ENCODE measurements at places on chromosomes 5 and 9.

DNA sequence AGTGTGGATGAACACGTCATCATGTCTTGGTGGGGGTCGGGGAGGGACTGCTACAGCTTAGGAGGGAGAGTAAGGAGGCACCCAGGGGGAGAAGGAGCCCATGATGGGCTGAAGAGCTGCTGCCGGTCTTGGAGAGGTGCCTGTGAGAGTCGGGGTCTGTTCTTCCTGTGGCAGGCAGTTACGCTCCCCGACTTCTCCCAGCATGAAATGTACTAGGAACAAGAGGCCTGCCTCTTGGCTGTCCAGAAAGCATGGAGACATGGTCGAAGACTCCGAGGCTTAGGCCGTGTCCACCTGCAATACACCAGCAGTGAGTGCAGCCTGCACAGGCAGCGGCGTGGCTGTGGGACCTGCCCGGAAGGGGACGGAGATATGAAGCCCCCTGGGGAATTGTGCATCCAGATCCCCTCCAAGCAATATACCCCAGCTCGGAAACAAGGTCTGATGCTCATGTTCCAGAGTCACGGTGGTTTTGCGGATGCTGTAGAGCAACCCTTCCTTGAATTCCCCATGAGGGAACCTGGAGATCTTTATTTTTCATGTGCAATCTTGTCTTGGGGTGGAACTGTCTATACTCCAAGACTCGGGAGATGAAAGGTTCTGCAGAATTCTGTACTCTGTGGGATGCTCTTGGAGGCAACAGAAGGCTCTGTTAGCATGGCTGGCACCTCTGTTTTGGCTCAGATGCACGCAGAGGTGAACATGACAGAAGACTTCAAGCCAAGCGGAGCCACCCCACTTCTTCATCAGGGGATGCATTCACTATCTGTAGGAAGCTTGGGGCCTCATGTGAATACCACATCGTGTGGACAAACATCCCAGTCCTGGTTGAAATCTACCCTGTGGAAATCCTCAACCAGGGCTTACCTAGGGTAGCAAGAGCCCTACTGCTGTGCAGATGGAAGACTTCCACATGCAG is 374.9 kb upstream of the IRX4 start:
- DNase-seq = no peak

DNA sequence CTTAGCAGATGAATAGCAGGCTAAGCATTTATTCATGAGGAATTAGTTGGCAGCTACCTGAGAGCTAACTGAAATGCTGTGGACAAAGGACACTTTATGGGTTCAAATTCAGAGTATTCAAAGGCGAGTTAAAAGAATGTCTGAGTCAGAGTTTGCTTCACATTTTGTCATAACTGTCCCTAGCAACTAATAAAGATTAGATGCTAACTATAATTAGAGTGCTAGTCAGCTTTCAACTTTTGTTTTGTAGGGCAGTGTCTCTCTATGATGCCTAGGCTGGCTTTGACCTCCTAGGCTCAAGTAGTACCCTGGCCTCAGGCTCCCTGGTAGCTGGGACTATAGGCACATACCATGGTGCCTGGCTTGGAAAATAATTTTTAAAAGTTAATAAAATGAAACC is 4.6 kb downstream of the SMC5 start:
- peak; percentile 44 for DNase-seq

DNA sequence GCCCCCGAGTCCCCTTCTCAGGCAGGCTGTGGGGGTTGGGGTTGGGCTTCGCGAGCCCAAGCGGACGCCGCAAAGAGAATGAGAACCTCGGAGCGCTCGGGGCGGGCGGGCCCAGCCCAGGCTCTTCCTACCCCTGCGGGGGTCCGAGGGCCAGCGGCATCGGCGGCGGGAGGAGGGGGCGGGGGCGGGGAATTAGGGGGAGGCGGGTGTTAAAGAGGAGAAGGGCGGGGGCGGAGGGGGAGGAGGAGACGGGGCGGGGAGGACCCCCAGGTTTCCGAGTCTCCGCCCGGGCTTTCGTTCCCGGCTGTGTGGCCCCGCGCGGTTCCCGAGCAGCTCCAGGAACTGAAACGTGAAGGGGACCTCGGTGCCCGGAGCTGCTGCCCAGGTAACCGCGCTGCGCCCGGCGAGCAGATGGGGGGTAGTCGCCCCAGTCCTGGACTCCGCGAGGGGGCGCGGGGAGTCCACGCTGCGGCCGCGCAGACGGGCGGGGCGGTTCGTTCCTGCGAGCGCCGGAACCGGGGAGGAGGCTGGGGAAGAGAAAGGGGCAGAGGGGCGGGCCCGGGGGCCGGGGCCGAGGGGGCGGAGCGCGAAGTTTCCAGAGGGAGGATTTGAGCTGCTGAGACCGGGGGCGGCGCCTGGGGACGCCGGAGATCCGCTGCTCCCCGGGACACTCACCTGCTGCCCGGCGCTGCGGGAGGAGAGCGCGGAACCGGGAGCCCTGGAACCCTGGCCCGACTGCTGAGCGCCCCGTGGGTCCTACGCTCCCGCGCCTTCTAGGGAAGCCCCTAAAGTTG is 38.4 kb upstream of the PLEKHG4B start:
- DNase-seq = no peak

- no peak for DNase-seq
Observed at GRCh38 chr5:160266044-160266443, 36.7 kb downstream of the FABP6 start.

GRCh38 chr5:91266184-91266705 is 116.9 kb downstream of the ARRDC3 start:
- peak; percentile 71 for DNase-seq

- no peak for DNase-seq
Observed at GRCh38 chr5:135472141-135472540, 20.0 kb upstream of the TIFAB start.

DNA sequence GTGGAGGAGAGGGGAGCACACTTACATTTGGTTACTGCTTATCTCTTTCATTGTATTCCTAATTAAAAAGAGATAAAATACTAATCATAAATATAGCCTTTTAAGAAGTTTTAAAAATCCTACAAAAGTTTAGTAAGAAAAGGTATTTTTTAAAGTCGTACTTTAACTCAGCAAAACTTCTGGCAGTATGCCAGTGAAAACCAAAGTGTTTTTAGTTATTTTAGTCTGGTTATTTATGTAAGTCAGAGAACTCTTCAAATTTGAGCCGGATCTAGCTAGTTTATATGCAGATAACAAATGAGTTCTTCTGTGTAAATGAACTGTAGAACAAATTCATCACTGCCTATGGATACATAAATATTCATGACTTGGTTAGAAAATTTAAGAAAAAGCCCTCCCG is 36.5 kb upstream of the ANKDD1B start:
- DNase-seq = no peak

DNA sequence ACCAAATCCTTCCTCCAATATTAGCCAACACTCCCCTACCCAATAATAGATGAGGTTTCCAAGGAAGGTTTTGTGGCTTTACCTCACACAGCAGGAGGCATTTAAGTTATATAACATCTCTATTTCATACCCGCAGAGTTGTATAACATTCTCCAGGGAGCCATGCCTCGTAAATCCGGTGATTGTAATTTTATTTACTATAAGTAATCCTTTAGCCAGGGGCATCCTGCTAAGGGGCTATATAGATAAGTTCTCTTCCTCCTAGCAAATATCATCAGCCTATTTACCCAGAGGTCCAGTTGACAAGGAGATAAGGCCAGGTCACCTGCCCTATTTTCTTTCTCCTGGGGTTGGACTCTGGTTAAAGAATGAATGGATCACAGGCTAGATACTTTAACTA is 2051.0 kb downstream of the EFNA5 start:
- DNase-seq = no peak

DNA sequence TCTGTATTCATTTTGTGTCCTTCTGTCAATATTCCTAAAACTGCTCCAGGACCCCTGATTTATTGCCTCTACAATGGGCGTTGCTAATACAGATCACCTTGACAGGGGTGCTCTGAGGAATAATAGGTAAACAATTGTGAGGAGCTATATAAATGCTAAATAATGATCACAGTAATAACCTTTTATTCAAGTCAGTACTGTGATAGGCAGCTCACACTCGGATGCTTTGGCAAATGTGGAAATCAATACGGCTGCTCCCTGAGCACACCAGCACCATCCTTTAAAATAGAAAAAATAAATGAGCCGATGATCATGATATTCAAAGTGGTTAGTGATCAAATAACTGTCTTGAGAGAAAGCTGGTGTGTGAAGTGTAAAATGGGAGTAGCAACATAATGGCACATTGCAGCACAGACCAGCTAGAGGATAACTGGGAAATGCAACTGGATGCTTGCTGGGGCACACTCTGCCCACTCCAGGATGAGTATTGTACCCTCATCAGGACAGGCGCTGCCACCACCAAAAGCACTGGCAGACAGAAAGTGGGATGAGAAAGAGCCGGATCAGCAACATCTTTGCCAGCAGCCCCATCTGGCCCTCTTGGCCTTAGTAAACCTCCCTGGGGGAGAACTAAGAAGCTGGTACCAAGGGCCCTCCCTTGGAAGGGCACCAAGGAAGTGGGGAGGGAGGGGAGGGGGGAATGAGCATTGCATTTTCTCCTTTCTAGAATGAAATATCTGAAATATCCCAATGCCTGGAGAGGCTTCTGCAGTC is 69.4 kb upstream of the SPATA31D4 start:
- DNase-seq = no peak

- DNase-seq = peak; percentile 39
Observed at GRCh38 chr5:173474881-173475287, 141.6 kb downstream of the BOD1 start.

- no peak for DNase-seq
Observed at GRCh38 chr5:128091579-128091978, 8.0 kb downstream of the SLC12A2 start.

GRCh38 chr5:10662661-10663488 is 98.2 kb downstream of the DAP start:
- no peak for DNase-seq

DNA sequence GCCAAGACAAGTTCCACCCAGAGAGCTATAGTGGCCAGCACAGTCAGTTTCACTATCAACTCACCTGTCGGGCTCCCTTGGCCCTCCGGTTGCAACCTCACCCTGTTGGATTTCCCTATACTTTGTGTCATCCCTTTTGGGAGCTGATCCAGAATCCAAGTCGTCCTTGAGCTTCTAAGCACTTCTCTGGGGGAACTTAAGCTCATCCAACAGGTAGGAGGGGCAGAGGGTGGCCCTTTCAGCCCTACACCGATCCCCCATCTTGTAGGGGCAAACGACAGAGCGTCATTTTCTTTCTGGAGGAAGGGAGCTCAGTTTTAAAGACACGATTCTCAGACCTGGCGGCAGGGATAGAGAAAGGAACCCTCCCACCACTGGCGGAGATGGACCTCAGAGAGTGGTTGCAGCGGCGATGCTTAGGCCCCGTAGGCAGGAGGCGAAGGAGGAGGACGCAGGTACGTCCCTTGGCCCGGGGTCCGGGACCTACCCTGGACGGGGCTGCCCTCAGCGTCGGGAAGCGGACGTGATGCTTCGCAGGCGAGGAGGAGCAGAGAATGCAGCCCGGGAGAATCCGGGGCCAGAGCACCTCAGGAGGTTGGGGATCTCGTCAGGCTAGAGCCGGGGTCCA is 519 bp downstream of the ZER1 start:
- DNase-seq = no peak

- DNase-seq = no peak
Observed at GRCh38 chr5:121164632-121165031, 687.0 kb upstream of the FTMT start.

DNA sequence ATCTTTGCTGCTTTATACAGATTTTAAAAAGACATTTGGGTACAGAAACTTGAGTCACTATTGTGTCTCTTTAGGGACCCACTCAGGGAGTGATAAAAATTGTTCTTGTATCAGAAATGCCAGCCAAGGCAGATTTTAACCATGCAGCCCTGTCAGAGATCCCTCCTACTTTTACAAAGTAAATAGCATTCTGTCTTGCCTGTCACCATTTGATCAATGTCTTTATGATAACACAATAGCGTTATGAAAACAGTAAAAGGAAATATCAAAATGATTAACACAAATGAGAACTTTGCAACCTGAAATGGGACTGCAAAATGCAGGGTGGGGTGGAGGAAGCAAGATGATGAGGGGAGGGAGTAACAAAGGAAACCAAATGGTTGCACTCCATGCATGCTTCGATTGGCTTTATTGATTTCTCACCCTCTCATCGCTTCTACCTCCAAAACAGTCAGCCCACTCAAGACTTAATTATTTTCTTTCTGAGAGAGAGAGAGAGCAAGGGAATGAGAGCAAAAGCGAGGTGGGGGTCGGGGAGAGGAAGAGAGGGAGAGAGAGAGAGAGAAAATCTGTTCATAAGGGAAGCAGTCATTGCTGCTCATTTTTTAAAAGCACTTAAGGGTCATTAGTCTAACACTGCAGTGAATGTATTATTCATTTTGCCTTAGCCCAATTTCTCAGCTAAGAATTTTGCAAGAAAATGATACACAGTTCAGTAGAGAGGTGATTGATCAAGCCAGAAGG is 576.5 kb downstream of the CSNK1G3 start:
- DNase-seq = no peak

- DNase-seq = no peak
Observed at GRCh38 chr5:65184780-65185179, 296.9 kb downstream of the ADAMTS6 start.

- peak; percentile 34 for DNase-seq
Observed at GRCh38 chr9:38437193-38437823, 13.1 kb upstream of the IGFBPL1 start.

DNA sequence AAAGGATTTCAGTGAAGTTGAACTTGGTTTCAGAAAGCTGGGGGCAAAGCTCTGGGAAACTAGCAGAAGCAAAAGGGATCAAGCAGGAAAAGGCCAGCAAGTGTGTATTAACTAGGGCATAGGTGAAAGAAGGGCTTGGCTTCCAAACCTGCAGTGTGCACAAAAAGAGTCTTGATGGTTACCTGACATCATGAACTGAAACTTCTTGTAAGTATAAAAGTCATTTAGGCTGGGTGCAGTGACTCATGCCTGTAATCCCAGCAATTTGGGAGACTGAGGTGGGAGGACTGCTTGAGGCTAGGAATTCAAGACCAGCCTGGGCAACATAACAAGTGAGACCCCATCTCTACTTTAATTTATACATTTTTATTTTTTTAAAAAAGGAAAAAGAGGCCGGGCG is 216.4 kb downstream of the EPB41L4A start:
- DNase-seq = no peak

- no peak for DNase-seq
Observed at GRCh38 chr9:130915096-130915447, 18.5 kb upstream of the QRFP start.

GRCh38 chr9:92140074-92140753 is 25.0 kb upstream of the SPTLC1 start:
- peak; percentile 72 for DNase-seq

DNA sequence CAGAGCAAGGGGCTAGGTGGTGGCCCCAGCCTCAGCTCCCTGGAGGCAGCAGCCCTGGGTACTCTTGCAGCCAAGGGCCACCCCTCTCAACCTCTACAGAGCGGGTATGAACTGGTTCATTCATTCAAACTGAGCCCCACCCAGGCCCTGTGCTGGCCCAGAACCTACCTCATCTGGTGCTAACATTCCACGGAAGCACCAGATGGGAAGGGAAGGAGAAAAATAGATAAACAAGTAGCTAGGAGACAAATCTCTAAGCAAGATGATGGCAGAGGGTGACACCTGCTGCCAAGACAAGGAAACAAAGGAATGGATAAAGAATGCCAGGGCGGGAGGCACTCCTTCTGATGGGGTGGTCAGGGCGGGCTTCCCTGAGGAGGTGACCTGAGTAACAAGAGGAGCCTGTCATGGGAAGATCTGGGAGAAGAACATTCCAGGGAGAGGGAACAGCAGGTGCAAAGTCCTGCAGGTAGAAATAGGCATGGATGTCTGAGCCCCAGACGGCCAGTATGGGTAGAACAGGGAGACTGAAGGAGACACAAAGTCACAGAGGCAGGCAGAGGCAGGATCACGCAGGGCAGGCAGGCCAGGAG is 6.1 kb downstream of the ST6GALNAC4 start:
- peak; percentile 37 for DNase-seq
